Left renal pelvis (tissue), 4 donors: ENCODE measurements at places on chromosomes 2 and 18. TPM values are rescaled to one million over a fixed set of nuclear protein-coding genes. Genes with fewer than 3 reads are reported as not detected.

- DNase-seq, result no peak
These were observed 112.5 kb upstream of the NFATC1 start for GRCh38 chr18:79283131-79283810.

The HOXD13 gene
- 0.10 TPM for polyA plus RNA-seq

The TNFAIP6 gene
- polyA plus RNA-seq, result 2.7 TPM

The HPCAL1 gene
- polyA plus RNA-seq, result 10.9 TPM

DNA sequence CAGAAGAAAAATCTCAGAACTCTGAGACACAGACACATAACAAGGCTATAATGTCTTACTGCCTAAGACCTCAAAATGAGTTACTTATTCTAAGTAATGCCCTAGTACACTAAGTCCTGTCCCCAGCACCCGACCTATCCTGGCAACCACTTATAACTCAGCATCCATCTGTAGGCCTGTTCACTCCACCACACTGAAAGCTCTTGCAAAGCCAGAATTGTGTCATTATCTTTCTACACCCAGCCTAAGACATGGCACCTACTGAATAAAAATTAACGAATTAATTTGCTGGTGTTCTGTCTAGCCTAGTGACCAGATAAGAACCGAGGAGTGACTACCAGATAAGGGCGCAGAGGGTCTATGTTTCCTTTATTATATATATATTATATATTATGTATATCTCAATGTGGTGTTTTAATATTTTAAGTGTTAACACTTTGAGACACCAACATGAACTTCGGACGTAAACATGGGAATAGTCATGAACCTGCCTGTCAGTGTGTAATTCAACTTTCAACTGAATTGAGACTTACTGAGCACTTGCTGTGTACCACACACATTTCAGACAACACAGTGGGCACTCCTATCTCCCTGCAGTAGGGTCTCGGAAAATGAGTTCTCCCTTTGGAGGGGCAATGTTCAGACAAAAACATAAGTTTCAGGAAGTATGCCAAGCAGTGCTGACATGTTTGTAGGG is 27.7 kb downstream of the TMEM131 start:
- DNase-seq, result no peak

DNA sequence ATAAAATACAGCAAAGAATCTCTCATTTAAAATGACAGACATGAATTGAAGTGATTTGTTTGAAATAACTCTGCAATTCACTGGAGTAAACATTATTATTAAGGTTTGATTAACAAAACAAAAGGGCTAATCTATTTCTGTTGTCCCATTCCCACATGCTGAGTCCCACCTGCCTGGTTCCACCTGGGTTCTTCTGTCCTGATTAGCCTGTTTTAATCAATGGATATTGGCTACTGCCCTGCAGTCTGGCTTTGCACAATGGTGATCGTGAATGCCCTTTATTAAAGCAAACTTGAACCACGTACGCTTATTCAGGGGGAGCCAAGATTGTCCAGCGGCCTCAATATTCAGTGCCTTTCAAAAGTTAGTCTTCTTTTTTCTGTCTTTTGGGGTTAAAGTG is 72.8 kb upstream of the CDH19 start:
- DNase-seq, result no peak

DNA sequence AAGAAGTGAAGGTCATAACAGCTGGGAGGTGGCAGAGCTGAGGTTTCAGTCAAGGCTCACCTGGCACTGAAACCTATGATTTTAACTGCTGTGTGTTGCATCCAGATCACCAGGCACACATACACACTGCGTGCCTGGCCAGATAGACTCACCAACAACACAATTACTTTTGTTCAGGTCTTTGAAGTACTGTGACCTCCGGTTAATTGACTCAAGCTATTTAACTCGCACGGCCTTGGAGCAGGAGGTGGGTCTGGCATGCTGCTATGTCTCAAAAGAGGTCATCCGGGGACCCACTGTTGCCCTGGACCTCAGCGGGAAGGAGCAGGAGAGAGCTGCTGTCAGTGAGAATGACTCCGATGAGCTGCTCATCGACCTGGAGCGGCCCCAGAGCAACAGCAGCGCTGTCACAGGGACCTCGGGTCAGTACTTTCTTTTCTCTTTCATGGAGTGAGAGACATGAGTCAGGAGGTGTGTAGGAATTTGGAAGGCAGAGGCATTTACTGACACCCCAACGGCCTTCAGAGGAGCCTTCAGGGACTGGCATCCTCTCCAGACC is 104.1 kb downstream of the ESCO1 start:
- DNase-seq, result no peak

The TRIM43 gene
- polyA plus RNA-seq, result 0.49 TPM

- no peak for DNase-seq
These were observed 153.6 kb downstream of the TRABD2A start for GRCh38 chr2:84727315-84727714.

DNA sequence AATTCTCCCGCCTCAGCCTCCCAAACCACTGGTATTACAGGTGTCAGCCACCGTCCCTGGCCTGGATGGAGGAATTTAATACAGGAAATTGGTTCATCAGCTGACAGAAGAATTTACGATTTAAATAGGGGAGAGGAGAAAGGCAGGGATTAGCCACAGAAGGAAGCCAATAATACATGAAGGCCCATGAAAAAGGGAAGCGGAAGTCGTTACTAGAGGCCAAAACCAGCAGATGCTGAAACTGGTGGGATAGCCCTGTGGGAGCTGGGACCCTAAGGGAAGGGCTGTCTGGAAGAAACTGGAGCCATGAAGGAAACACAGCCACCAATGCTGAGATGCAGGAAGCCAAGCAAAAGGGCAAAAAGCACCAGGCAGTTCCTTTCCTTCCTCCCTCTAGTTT is 163.7 kb upstream of the RMP24 start:
- DNase-seq, result no peak

GRCh38 chr2:241034490-241035141 is 36.2 kb downstream of the SNED1 start:
- no peak for DNase-seq

- DNase-seq, result no peak
These were observed 206.8 kb downstream of the VAPA start for GRCh38 chr18:10120622-10121021.

DNA sequence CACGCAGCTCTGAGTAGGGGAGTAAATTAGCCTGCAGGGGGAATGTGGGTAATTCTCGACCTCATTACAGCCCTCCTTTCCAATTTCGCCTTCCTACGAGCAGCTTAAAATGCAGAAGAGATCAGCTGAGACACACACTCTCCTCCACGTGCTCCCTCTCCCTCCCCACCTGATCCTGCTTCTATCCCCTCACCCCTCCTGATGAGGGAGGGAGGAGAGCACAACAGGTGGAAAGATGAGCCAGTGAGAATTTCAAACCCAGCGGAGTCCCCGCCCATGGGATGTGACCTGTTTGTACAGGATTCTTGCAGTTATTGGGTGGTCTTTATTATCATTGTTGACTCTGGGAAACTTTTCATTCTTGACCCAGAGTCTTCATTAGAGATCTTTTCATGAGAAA is 35.5 kb downstream of the DDX18 start:
- DNase-seq, result no peak

The STAT4 gene
- polyA plus RNA-seq, result 9.2 TPM

The HOXD9 gene
- 106 TPM for polyA plus RNA-seq

The REG3G gene
- polyA plus RNA-seq, result not detected

GRCh38 chr2:162821176-162821575 is 17.4 kb downstream of the KCNH7 start:
- no peak for DNase-seq

DNA sequence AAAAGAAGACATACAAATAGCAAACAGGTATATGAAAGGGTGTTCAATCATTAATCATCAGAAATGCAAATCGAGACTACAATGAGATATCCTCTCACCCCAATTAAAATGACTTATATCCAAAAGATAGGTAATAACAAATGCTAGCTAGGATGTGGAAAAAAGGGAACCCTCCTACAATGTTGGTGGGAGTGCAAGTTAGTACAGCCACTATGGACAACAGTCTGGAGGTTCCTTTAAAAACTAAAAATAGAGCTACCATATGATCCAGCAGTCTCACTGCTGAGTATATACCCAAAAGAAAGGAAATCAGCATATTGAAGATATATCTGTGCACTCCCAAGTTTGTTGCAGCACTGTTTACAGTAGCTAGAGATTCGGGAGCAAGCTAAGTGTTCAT is 271.5 kb downstream of the MBD5 start:
- no peak for DNase-seq

The HMSD gene
- polyA plus RNA-seq, result 1.8 TPM

The DYSF gene
- 16.9 TPM for polyA plus RNA-seq

GRCh38 chr2:179233626-179234430 is 30.8 kb downstream of the SESTD1 start:
- DNase-seq, result no peak

DNA sequence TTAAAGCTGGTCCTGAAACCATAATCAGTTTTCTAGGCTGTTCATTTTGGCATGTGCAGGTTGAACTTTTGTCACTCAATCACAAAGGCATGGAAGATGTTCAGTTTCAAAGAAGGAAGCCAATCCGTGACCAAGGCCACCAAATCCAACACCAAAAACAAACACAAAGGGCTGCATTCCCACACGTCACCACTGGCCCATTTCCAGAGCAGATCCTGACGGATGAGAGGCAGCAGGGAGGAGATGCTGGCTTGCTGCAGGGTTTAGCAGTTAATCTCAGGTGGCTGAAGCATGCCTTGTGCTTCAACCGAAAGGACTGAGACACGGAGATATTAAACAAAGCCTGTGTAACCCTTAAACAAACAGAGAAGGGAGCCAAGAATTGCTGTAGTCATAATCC is 191.9 kb upstream of the CTAGE1 start:
- no peak for DNase-seq

DNA sequence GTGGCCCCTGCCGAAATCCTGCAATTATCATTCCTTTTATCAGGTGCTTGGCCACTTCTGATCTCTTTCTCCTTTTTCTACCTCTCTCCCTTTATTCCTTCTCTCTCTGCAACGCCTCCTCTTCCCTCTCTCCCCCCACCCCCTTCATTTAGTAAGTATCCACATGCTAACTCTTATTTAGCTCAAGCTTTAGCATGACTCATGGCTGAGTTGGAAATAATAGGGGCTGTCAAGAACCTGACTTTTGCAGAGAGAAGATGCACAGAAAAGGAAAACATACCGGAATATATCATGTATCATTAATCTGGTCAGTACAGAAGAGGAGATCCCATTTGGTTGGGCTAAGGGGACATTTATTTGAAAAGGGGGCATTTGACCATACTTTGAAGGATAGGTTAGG is 33.1 kb downstream of the FAM171B start:
- DNase-seq, result no peak

The WDFY1 gene
- polyA plus RNA-seq, result 51.7 TPM

The ICOS gene
- not detected for polyA plus RNA-seq

The REEP1 gene
- polyA plus RNA-seq, result 11.0 TPM

- no peak for DNase-seq
These were observed 226.8 kb downstream of the TNS1 start for GRCh38 chr2:217775920-217776503.

DNA sequence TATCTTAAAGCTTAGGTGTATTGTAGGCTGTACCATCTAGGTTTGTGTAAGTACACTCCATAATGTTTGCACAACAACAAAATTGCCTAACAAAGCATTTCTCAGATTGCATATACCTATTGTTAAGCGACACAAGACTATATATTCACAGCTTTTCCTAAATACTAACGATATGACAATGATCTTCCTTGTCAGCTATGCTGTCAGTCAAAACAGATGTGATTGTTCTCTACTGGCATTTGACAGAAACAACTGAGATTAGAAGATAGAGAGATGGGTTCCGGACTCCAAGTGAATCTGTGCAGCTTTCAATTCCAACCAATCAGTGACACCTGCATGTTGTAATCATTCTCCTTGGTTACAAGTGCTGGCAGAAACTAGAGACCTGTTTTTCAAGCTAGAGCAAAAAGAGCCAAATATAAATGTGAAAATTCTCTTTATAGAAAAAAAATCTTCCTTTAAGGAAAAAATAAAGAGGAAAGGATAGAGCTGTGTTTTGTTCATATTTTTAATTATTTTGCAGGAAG is 1232.3 kb upstream of the SLC39A10 start:
- DNase-seq, result no peak

GRCh38 chr2:73986085-73986681 is 1.5 kb downstream of the TET3 start:
- DNase-seq, result no peak

DNA sequence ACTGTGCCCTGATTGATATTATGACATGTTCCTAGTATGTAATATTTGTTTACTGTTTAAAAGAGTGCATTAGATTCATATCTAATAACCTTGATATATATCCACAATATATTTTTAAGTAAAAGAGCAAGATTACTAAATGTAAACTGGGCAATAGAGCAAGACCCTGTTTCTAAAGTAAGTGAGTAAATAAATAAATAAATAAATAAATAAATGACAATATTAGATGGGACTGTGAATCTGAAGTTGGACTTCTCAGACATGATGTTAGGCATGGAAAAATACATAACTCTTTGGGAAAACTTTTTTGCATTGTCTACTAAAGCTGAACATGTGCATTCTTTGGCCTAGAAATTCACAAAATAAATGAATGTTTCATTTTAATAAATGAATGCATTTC is 164.7 kb downstream of the CCDC178 start:
- no peak for DNase-seq

The ANKRD30BL gene
- polyA plus RNA-seq, result 0.57 TPM

DNA sequence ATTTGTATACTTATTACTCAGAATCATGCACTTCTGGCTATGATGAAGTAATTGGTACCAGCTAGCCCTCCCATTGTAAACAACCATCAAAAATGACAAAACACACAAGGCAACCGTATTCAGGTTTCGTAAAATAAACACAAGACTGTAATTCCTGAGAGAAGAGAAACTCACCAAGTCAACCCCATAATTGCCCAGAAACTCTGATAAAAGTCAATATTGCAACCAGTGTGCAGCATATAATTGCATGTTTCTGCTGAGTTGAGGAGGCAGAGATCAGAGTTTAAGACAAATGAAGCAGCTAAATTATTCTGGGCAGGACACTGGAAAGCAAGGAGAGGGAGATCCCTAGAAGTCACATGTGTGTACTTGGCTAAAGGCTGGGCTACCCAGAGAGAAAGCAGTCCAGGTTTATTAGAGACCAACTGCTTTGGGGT is 90.3 kb downstream of the ROCK2 start:
- DNase-seq, result no peak

GRCh38 chr2:162317861-162318327 is 590 bp downstream of the IFIH1 start:
- no peak for DNase-seq

GRCh38 chr2:12416600-12416999 is 300.1 kb upstream of the TRIB2 start:
- DNase-seq, result no peak

The LYG2 gene
- 0.49 TPM for polyA plus RNA-seq

DNA sequence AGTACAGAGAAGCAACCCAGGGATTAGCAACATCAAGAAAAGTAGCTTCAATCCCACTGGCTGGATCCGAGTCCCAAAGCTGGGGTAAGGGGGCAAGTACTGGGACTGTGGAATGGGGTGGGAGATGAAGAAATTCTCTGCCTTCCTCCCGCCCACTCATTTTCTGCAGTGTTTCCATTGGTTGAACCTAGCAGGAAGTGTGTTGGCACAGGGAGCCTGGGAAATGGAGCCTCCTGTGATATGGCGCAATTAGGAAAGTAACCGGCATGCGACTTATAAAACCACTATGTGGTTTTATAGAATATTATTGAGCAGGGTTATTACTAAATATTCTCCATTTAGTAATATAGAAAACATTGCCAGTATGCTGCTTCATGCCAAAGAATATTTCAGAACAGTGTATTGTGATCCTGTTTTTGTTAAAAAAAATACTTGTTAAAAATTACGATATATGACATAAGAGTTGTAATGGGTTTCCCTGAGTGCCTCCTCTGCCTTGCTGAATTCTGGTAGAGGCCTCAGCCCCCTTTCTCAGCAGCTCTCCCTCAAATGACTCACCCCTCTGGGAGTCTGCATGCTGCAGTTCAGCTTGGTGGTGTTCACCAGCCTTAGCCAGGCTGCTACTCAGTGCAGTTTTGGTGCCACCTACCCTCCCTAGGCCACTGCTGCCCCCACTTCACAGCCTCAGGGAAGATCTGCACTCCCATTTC is 60.5 kb downstream of the HK2 start:
- no peak for DNase-seq
